ENCODE measurements at places on chromosomes 5 and 9.

DNA sequence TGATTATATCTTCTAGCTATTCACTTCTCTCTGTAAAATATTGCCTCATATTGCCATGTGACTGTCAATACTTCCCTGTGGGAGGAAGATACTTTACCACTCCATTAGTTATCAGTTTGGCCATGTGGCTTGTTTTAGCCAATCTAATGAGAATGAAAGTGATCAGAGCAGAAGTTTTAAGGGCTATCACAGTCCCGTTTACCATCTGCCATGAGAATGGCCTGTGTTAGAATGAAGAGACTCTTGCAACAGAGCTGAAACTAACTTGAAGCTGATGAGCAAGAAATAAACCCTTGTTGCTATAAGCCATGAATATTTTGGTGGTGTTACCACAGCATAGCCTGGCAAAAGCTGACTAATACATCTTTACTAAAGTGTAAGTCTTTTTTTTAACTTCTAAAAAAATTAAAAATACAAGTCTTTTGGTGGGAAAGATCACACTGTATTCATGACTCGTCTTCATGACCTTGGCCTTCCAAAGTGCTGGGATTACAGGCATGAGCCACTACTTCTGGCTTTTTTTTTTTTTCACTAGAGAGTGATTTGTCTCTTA is 68.0 kb upstream of the CTNNA1 start:
- DNase-seq, result no peak

- DNase-seq, result no peak
These were observed 108.4 kb upstream of the DHFR start for GRCh38 chr5:80763211-80763610.

- DNase-seq, result no peak
These were observed 31.1 kb downstream of the SEMA6A start for GRCh38 chr5:116543501-116543900.

- DNase-seq, result no peak
These were observed 19.1 kb downstream of the TMEM232 start for GRCh38 chr5:110707260-110707844.

DNA sequence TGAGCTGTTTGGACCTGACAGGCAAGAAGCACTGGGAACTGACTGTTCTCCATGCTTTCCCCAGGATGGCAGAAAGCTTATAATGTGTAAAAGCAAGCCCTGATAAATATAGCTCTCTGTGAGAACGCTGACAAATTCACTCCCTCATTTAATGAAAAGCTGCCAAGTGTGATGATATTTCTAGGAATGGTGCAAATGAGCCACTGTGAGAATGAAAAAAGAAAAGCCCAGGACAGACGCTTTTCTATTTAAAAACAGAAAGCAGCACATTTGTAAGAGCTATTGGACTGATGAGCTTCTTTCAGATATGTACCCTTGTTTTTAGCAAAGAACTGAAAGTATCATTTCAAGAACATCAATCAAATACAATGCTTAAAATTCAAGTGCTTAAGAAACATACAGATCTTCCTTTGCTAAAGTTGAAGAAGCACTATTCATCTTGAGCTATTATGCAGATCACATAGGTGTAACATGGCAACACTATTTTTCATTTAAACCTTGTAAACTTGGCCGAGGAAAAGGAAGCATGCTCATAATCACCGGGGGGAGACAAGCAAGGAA is 842.6 kb upstream of the ACO1 start:
- DNase-seq, result no peak

DNA sequence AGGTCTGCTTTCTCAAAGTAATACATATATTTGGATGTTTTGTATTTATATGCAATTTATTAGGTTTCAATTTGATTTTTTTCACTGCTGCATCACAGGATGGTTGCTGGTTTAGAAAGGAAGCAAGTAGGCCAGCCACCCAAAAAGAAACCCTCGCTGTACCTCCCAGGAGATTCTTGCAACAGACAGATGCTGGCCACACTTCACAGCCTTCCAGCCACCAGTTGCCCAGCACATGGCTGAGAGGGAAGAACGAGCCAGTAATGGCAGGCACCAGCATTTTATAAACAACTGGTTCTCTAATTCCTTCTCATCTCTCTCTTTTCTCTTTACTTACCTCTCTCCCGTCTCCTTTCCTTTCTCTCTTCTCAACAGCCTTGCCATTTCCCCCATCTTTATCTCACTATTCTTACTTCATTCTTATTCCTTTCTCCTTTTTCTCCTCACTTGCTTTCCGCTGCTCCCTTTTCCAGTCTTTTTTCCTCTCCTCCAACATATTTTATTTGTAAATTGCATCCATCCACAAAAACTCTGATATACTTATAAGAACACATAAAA is 38.9 kb downstream of the EFNA5 start:
- no peak for DNase-seq

DNA sequence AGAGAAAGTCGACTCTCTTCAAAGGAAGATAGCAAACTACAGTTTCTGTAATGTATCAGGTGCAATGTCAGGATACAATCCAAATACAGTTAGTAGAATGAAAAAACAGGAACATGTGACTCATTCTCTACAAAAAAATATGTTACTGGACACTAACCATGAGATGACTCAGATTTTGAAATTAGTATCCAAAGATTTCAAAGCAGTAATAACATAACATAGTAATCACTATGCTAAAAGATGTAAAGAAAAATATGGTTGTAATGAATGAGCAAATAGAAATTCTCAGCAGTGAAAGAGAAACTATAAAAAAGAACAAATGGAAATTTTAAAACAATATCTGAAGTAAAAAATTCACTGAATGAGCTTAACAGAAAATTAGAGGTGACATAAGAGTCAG is 42.3 kb downstream of the SHOC1 start:
- DNase-seq, result no peak

DNA sequence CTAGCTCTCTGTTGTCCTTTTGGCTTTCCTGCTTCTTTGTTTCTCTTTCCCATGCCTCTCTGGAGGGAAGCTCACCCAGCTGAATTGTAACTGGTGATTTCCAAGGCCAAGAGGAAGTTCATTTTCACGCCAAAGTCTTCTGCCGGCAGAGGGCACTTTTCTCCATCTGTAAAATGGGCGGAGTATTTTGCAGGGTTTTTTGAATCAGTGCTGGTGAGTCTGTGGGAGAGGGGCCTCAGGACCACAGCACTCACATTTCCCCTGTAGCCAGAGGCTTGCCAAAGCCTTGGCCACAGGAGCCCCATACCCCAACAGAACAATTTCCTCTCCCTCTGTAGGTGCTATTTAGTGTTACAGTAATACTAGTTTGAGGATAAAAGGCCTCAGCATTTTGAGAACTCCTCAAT is 42.3 kb upstream of the MATR3 start:
- no peak for DNase-seq

- DNase-seq, result no peak
These were observed 81.3 kb downstream of the RAPGEF1 start for GRCh38 chr9:131658377-131659129.

DNA sequence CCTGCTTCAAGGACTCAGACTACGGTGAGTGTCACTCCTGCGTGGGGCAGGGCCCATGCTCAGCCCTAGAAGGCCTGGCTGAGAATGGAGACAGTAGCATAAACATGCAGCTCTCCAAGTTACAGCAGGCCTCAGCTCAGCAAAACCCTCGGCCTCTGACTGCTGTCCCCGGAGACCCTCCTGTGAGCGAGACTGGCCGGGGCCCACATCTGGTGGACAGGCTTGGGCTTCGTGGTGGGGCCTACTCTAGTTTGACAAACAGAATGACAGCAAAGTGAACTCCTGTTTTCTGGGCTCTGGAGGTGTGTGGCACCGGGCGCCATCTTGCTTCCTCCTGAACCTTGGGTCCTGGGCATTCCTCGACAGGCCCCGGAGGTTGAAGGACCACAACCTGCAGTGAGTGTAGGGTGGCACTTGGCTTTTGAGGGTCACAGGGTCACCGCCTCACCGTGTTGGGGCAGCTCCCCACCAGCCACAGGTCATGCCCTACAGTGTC is 97.5 kb downstream of the PHF2 start:
- DNase-seq, result no peak
